ENCODE measurements at places on chromosomes 7 and 10.

GRCh38 chr10:123151737-123152135 lies 2.5 kb upstream of the BUB3 start:
- no peak for DNase-seq

DNA sequence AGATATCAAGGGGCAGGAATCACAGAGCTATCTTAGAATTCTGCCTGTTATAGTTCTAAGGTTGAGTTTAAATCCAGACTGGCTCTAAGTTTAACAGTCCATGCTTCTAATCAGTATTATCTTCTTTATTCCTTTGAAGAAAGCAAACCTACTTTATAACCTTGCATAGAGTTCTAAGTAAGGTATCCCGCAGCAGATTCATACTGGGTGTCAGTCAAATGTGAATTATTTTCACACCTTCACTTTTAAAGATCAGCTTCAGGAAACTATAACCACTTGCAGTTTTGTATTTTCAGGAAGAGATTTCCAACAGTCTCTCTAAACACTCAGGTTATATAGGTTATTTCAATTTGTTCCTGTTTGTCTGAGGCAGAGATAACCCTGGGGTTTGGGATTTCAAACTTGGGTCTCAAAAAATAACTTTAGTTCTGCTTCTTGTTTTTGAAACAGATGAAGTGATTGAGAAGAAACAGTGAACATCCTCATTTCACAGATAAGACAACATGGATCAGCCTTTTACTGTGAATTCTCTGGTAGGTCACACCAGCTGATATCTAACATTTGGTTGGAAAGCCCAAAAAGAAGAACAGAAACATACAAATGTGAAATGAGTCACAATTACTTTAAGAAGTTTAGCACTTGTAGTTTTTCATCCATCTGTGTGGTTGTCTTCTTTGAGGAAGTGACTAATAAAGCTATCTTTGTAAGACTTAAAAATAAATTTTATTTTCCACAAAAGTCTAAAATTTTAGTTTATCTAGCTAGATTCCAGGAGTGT lies 21.4 kb downstream of the STAMBPL1 start:
- DNase-seq: no peak

GRCh38 chr7:80721883-80722615 lies 83.6 kb downstream of the CD36 start:
- no peak for DNase-seq

GRCh38 chr10:12428447-12429135 lies 79.2 kb downstream of the CAMK1D start:
- no peak for DNase-seq

GRCh38 chr7:111853201-111853990 lies 291.1 kb upstream of the IMMP2L start:
- no peak for DNase-seq

- DNase-seq: no peak
Measured at GRCh38 chr7:115356139-115356746, 434.3 kb downstream of the MDFIC start.

- no peak for DNase-seq
Measured at GRCh38 chr10:62778125-62778524, 26.4 kb upstream of the ADO start.

DNA sequence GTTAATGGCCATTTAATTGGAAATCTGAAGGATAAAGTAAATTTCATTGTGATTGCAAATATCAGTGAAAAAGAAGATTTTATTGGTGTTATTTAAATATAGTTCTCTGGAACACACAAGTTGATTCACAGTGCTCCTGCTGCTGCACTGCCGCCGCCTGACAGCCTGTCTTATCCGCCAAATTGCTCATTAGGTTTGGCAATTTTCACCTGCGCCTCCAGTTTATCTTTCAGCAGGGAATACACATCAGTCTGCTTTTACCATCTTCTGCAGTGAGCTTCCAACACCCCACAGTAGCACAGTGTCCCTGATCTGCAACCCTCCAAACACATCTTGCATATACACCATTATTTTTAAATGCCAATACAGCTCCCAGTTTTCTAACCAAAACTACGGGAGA lies 308.3 kb downstream of the PARD3 start:
- DNase-seq: no peak

DNA sequence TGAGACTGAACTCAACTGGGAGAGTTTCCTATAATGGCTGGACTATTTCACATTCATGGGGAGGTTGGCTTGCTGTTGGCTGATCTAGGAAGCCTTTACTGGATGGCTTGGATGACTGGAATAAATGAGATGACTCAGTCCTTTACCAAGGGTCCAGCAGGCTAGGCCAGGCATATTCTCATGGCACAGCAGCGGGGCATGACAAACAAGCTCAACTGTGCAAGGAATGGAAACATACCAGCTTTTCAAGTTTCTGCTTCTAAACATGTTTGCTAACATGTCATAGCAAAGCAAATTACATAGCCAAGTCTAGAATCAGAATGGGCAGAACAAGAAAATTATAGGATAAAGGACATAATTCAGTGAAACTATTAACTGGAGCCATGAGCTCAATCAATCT lies 46.8 kb upstream of the CRTAC1 start:
- no peak for DNase-seq

DNA sequence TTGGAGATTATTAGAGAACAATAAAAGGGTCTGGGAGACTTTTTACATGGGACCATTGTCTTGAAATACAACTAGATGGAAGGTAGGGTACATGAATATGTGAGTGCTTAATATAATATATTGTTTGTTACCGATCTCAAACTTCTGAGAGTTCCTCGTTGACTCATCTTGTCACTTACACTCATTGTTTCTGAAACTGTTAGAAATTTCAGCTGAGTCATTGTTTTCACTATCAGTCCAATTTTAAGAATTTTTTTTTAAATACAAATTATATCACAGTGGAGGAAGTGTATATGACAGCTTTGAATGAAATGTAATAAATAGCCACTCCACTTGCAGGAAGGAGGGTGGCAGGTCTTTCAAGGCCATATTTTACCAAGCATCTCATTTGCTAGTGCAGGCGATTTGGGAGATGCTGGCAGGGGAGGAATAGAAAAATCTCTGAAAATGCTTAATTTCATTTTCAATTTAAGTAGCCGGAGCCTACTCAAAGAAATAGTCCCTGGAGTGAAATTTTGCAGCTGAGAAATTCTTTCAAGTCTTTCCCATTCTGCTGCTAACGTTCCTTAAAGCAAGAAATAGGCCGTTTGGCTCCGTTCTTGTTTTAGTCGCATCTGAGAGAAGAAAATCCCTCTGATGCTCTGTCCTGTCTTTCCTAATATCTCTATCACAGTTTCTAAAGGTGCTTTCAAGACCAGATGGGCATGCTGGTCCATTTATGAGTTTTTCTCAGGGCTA lies 1404.2 kb upstream of the CELF2 start:
- DNase-seq: no peak
